LNCaP clone FGC (cell line): ENCODE measurements at places on chromosomes 4 and X.

GRCh38 chrX:85504381-85504780 is 124.9 kb upstream of the POF1B start:
- no peak for DNase-seq

DNA sequence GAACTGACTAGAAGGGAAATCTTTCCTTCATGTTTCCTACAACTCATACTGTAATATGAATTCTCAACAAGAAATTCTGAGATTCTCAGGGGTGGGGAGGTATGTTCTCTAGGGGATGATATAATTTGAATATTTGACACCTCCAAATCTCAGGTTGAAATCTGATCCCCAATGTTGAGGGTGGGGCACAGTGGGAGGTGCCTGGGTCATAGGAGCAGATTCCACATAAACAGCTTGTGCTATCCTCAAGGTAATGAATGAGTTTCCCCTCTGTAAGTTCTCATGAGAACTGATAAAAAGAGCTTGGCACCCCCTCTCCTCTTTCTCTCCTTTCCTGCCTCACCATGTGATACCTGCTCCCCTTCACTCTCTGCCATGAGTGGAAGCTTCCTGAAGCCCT is 21.5 kb downstream of the FBXW7 start:
- DNase-seq, result no peak

GRCh38 chr4:142703694-142704309 is 142.3 kb downstream of the INPP4B start:
- no peak for DNase-seq

- no peak for DNase-seq
These were observed 127.0 kb upstream of the ETNPPL start for GRCh38 chr4:108889696-108890483.

- no peak for DNase-seq
These were observed 252.6 kb upstream of the ETNPPL start for GRCh38 chr4:109015413-109015810.
